ENCODE measurements at places on chromosomes 12 and 14.

- DNase-seq = no peak
These were observed 345.9 kb downstream of the BCL11B start for GRCh38 chr14:98926146-98926545.

DNA sequence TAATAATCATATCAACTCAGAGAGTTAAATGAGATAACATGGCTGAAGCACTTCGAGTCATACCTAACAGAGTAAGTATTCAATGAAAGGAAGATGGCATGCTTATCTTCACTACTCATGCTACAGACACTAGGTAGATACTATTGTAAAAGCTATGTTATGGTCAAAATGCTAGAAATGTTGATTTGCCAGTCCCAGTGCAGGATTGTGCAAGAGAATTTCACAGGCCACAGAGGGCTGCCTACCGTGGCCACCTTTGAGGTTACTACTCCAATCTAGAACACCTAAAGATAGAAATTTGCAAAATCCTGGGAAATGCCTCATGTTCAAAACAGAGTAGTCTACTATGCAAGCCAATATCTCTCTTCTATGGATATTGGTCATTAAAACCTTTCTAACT lies 75.3 kb upstream of the PLEKHG7 start:
- DNase-seq = no peak

DNA sequence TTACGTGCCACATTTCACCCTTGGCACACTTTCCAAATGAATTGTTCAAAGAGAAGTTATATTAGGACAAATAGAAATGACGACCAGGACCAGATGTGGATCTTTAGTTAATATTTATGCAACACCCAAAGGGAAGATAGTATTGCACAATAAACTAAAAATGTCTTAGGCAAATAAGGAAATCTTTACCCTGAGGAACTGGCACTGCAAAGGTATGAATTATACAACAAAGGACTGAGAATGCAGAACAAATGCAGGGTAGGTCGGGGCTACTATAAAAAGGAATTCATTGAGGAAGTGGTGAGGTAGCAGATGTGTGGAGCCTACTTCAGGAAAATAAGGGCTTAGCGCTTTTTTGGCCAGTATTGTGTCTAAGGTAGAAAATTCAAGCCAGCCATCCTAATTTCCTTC lies 3.9 kb upstream of the TMTC2 start:
- no peak for DNase-seq

DNA sequence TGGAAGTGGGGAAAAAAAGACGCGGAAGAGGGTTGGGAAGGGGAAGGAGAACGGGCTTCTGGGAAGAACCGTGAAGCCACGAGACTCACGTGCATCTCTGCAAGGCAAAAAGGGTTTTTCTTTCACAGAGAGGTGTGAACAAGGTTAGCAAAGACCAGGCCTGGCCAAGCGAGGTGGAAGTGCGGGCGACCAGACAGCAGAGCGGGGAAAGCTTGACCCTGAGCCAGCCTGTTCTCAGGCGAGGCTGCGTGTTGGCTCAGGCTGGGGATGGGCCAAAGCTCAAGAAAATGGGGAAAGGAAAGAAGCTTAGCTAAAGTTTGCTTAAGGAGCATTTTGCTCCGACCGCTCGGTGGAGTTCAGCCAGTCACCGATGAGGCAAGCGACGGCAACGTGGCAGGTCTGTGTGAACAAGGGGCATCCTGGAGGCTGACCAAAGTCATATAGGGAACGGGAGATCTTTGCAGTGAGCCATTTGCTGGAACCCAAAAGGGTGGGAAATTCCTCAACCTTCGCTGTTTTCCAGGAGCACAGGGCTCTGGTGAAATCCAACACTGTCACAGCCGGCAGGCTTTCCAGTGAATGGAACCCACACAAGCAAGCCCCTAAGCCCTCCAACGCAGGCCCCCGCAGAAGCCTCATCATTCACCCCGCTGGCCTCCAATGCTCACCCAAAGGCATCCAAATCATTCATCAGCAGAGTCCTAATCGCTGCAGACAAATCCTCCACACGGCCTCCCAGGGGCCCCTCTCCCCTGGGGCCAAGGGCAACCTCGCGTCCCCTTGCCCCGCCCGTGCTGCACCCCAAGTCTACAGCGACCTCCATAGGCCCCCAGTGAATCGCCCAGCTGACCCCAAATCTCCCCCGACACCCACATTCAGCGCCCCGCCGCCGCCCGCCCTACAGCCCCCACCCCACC lies 754 bp downstream of the ZNF605 start:
- no peak for DNase-seq

DNA sequence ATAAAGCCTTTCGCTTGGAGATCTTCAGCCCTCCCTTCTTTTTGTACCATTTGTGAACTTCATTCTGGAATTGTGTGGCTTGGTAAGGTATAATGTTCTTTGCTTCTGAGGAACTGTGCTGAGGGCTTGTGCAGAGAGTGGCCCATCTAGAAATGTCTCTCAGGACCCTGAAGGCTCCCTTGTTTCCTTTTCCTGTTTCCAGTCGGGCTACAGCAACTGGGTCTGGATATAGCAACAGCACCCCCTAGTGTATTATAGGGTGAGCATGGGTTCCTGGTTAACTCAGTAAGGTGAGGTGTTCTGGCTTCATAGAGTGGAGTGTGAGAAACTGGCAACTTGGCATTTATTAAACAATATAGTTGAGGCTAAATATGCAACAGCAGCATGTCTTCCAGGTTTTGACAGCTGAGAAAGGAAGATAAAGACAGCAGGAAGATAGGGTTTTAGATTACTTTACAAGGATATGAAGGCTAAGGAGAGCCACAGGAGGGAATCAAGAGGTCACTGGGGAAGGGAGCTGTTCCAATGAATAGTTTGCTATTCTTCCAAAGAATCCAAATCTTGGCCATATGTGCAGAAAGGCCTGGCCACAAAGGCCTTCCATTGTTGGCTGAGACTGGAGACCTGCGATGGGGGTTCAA lies 49.1 kb upstream of the RNU6-8 start:
- peak; percentile 53 for DNase-seq

- DNase-seq = no peak
These were observed 1.5 kb downstream of the RDH5 start for GRCh38 chr12:55721601-55722213.

All from ecto neural progenitor cell (in vitro differentiated cells).